GM23338 (cell line): ENCODE measurements at places on chromosomes 1 and 21.

DNA sequence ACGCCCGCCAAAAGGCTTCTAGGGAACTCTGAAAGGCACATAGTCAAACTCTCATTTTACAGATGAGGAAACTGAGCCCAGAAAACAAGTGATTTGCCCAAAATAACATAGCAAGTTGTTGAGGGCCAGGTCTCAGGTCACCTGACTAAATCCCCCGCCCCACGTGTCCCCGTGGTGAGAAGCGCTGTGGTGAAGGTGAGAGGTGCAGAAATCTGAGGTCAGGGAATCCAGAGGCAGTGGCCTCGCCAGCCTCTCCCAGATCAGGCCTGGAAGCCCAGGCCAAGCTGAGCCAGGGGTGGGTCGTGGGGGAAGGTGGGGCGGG is 5.1 kb downstream of the HDGF start:
- DNase-seq, result no peak

GRCh38 chr1:25166847-25167246 is 65.5 kb downstream of the SYF2 start:
- no peak for DNase-seq

- DNase-seq, result no peak
Observed at GRCh38 chr1:51666478-51666877, 49.6 kb downstream of the OSBPL9 start.

- DNase-seq, result peak; percentile 91
Observed at GRCh38 chr1:54542120-54542961, 5.7 kb upstream of the ACOT11 start.

GRCh38 chr1:55636696-55637095 is 421.5 kb upstream of the USP24 start:
- DNase-seq, result no peak

- no peak for DNase-seq
Observed at GRCh38 chr1:29653034-29653810, 416.9 kb downstream of the PTPRU start.

GRCh38 chr1:204714194-204714860 is 28.8 kb upstream of the LRRN2 start:
- no peak for DNase-seq

GRCh38 chr1:53138991-53139884 is 3.2 kb downstream of the SLC1A7 start:
- DNase-seq, result no peak

DNA sequence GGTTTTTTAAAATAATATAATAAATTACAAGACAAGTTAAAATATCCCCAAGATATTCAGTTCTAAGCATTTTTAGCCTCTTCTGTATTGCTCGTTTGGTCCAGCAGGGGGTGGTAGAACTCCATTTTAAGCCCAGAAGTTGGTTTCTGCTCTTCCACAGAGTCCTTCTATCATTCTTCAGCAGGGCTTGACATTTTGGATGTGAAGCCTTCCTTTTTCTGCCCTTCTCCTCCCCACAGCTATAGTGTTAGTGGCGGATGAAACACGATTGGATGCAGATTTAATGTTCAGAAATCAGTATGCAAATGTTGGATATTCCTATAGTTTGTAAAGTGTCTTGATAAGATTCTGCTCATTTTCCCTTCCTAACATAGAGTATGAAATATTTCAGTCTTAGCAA is 1.4 kb downstream of the NCAM2 start:
- DNase-seq, result peak; percentile 72

DNA sequence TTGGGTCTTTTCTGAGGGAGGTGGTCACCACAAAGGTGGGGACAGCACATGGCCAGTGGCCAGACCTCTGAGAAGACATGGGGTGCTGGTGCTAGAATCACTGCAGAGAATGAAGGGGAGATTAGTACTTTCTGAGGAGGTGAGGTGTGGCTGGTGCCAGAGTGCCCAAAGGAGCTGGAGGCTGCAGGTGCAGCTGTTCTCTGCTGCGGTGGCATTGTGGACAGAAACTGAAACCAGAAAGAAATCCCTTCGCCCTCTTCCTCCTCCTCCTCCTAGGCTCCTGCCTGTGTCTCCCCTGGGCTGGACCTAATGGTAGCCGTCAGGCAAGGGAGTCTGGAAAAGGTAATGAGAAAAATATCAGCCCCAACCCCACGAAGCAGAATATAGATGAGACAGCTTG is 261.7 kb downstream of the TM2D1 start:
- DNase-seq, result no peak

GRCh38 chr1:167120899-167121298 is 27.0 kb downstream of the STYXL2 start:
- DNase-seq, result no peak

DNA sequence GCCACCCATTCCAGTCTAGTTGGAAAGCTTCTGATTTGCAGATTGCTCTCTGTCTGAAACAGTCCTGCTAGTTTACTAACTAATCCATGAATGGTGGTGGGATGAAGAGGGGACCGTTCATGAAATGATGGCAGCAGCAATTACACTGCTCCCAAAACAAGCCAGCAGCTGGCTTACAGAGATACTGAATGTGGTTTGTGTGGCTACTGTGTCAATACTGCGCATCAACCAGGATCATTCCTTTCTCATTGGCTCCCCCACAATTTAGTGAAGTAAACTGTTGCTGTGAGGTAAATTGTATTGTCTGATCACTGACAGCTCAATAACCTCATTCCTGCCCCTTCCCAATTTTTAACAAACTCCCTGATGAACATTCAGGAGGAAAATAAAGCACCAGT is 191.3 kb upstream of the LMO4 start:
- no peak for DNase-seq

GRCh38 chr1:93764366-93764750 is 82.7 kb upstream of the BCAR3 start:
- DNase-seq, result no peak

- no peak for DNase-seq
Observed at GRCh38 chr21:25161571-25161970, 445.7 kb downstream of the MRPL39 start.

- DNase-seq, result no peak
Observed at GRCh38 chr1:36087233-36088123, 1.2 kb upstream of the ADPRS start.

- no peak for DNase-seq
Observed at GRCh38 chr1:182348961-182349747, 42.4 kb downstream of the GLUL start.

DNA sequence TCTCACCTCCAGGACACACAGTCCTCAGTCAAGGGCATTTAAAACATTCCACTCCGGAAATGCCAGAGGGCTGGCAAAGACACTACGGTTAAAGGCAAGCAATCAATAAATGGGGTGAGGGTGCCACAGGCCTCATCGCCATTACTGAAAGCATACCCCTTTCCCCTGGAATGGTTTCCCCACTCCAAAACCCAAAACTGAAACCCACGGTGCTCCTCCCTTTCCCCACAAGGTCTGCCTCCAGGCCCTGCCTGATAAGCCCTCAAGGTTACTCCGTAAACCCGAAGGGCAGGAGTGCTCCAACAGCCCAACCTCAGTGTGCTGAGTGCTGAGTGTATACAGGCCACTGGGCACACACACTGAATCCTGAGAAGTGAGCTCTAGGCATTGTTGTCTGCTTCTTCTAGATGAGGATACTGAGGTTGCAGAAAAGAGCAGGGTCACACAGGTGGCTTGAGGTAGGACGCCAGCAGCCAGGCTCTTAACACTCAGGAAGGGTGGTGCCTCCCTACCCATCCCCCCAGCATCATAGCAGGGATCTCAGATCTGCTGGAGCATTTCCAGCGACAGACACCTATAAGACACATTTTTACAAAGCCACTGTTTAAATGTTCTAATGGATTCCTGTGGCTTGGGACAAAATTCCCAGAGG is 29.0 kb downstream of the SSBP3 start:
- DNase-seq, result no peak

DNA sequence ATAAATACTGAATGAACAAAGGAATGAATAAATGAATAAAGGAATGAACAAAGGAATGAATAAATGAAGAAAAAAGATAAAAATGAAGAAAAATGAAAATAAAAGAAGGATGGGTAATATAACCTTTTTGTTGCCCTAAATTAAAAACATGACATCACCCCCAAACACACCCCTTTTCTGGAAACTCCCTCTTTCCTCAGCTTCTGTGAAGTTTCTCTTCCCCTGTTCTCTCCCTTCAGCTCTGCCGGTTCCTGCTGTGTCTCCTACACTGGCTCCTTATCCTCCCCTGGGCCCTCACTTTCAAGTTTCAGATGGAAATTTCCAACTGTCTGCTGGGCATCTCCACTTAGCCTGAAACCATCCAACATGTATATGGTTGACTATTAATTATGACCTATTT is 37.9 kb downstream of the RAB3B start:
- no peak for DNase-seq

DNA sequence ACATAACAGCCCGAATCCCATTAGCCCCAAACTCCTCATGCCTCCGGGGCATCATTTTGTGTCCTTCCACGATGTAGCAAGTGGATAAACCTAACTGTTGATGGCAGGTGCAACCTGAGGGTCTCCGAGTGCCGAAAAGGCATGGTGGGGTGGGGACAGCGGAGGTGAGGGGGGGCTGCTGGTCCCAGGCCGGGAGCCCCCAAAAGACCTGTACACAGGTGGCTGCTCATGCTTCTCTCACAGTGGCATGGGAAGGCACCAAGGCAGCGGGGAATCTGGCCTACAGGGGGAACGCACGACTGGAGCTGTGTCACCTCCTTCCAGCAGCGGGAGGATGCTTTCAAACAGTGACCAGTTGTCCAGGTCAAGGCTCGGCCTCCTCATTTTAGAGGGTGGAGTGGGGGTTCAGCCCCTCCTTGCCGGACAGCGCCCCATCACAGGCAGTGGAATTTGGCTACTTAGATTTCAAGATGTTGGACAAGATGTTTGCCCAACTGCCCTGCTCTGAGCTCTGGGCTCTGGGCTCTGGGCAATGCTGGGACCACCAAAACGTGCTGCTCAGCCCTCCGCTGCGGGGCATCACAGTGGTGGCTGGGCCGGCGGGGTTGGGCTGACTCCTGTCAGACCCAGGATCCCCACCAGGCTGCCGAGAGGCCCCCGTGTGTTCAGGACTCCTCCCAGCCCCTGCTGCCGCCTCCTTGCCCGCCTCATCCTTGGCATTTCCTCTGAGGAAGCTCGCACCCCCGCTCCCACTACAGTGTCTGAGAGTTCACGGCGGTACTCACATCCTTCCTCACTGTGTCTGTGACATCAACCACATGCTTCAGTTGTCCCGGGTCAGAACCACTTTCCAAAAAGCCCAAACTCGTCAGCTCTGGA is 7.6 kb downstream of the DNMT3L start:
- DNase-seq, result no peak

- DNase-seq, result no peak
Observed at GRCh38 chr1:67534627-67535065, 104.4 kb upstream of the SERBP1 start.

GRCh38 chr1:183633676-183634343 is 1.8 kb downstream of the ARPC5 start:
- DNase-seq, result peak; percentile 72

DNA sequence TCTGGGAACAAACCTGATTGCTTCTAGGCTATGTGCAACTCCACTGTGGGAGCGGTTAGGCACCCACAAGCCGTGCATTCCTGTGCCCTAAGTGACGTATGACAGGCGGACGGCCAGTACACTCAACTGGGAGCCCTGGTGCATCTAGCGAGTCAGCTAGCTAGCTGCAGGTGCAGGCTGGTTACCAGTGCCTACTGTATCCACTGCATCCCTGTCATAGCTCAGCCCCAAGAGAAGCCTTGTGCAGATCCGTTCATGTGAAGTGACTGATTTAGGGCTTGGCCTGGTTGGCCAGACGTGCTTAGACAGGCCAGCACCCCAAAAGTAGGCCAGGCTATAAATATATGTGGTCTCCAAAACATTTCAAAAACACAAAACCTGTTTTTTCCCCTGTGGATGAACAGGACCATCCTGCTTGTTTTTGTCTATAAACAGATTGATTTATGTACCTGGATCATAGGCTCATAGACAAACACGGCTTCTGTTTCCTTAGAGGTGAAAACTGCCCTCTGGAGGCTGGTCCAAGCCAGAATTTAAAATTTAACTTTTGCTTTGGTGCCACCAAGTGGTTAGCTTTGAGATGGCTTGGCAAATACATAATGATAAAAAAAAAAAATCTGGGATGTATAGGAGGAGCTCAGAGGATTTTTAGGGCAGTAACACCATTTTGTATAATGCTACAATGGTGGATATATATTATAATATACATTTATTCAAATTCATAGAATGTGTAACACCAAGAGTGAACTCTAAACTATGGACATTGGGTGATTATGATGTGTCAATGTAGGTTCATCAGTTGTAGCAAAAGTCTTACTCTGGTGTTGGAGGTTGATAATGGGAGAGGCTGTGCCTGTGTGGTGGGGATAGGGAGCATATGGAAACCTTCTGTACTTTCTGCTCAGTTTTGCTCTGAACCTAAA is 68.5 kb downstream of the GIPC2 start:
- peak; percentile 89 for DNase-seq

DNA sequence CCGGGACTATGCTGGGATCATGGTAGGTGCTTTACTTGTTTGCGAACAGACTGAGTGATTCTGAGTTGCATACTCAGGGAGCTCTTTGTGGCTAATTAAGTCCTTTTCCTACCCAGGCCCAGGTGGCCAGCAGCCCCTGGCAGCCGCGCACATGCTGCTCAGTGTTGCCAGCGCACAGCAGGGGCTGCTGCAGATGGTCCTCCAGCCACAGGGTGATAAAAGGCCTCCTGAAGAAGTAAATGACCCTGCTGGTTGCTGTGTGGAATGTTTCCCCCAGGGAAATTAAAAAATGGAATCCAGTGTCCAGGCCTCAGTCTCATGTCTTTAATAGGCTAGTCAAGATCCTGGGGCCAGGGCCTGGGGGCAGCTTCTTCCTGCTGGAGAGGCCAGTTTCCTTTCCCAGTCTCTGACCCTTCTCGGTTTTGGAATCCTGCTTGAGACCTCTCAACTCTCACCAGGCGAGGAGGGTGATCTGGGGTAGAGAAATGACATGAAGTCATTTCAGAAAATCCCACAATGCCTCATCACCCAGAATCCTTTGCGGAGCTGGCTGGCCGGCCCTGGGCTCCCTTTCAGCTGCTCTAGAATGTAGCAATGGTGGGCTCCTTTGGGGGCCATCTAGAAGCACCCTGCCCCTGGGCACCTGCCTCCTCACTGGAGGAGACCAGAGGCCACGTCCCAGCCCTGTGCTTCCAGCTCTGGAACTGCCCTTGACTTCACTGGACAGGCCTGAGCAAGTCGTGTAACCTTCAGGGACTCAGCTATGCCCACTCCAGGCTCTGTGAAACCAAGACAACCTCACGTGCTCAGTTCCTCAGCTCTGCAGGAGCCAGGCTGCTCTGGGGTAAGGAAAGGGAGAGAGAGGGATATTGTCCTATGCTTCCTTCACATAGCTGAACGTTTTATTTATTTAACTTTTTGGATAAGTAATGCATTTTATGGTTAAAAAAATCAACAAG is 131.4 kb downstream of the MRPS6 start:
- no peak for DNase-seq

DNA sequence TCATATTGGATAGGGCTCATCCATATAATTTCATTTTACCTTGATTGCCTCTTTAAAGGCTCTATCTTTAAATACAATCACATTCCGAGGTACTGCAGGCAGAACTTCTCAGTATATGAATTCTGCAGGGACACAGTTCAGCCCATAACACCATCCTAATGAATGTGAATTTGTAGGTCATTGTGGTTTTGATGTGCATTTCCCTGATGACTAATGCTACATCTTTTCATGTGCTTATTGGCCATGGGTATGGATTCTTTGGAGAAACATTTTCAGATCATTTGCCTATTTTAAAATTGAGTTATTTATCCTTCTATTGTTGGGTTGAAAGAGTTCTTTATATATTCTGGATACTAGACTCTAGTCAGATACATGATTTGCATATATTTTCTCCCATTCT is 9.6 kb upstream of the RPS6KC1 start:
- no peak for DNase-seq

- peak; percentile 64 for DNase-seq
Observed at GRCh38 chr21:8993284-8993942, 1528.0 kb upstream of the TPTE start.
